ENCODE measurements at places on chromosomes 1 and 21.

- no peak for DNase-seq
- H3K36me3 ChIP-seq, result peaks cover 10% of the 10 kb centered on the region
- H3K4me1 ChIP-seq, result no peaks in the 10 kb centered on the region
- no peak overlapping the region for H3K4me3 ChIP-seq
These were observed 161.6 kb upstream of the KCNJ15 start for GRCh38 chr21:38095220-38095619.

DNA sequence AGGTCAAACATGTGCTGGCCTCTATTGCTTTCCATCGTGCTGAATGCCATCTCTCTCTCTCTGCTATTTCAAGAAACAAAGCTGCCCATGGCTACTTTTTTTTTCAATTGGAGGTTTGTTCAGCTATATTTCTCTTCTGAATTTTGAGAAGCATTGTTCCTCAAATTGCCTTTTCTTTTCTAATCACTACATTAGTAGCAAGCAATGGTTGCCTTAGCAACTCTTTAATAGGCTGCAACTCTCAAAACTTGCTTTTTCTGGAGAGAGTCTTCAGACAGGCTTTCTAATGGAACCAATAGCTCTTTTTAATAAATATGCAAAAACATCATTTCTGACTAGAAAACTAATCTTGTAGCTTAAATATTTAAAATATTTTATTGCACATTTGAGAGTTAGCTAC is 439.0 kb downstream of the LRRIQ3 start:
- no peaks in the 10 kb centered on the region for H3K27me3 ChIP-seq
- H3K4me3 ChIP-seq, result no peak overlapping the region
- H3K27ac ChIP-seq, result no peak overlapping the region
- H3K36me3 ChIP-seq, result no peaks in the 10 kb centered on the region
- no peak for DNase-seq

GRCh38 chr1:20302108-20302471 is 11.4 kb downstream of the VWA5B1 start:
- no peaks in the 10 kb centered on the region for H3K4me1 ChIP-seq
- no peak overlapping the region for H3K27ac ChIP-seq
- no peak overlapping the region for H3K4me3 ChIP-seq
- no peaks in the 10 kb centered on the region for H3K27me3 ChIP-seq
- H3K36me3 ChIP-seq, result no peaks in the 10 kb centered on the region

DNA sequence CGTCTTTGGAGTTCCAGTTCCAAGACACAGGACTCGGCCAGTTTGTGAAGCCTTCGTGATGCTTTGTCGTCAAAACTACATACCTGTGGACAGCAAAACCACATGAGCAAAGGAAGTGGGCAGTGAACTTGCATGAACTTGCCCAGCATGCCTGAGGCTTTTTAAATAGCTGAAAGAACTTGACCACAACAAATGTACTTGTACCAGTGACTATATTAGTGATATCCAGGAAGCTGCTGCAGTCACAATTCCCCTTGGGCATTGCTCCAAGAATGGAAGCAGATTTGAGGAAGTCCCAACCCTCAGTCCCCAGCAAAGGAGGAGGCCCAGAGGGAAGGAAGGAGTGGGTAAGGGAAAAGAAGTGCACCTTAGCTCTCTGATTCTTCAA is 2.6 kb downstream of the FUCA1 start:
- no peak overlapping the region for H3K4me3 ChIP-seq
- H3K36me3 ChIP-seq, result no peaks in the 10 kb centered on the region
- H3K27me3 ChIP-seq, result peaks cover 3% of the 10 kb centered on the region
- no peaks in the 10 kb centered on the region for H3K4me1 ChIP-seq
- DNase-seq, result no peak

DNA sequence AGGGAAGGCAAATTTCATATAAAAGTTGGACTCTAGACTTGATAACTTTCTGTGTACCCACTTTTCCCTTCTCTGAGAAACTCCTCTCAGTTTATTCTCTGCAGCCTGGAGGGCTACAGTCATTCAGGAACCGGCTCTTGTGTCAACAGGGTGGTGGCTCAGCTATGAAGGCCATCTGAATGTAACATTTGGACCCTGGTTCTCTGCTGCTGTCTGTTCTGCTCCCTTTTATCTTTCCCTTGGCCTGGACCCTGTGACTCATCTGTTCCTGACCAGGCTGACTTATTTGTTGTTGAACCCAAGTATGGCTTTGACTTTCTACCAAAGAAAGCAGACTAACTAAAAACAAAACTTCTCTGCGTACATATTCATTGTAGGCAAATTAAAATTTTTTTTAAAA is 75.4 kb downstream of the CENPF start:
- DNase-seq, result no peak
- no peaks in the 10 kb centered on the region for H3K36me3 ChIP-seq
- no peak overlapping the region for H3K4me3 ChIP-seq

DNA sequence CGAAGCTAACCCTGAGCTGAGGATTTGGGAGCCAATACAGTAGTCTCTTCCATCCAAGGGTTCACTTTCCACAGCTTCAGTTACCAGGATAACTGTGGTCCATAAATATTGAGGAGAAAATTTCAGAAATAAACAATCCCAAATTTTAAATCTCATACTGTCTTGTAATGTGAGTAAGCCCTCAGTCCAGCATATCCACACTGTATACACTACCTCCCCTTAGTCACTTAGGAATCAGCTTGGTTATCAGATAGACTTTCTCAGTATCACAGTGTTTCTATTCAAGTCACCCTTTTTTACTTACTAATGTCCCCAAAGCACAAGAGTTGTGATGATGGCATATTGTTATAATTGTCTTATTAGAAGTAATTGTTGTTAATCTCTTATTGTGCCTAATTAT is 102.3 kb upstream of the GNG12 start:
- H3K36me3 ChIP-seq, result no peaks in the 10 kb centered on the region
- no peaks in the 10 kb centered on the region for H3K27me3 ChIP-seq
- no peak overlapping the region for H3K27ac ChIP-seq
- DNase-seq, result no peak
- no peaks in the 10 kb centered on the region for H3K4me1 ChIP-seq

- no peak for DNase-seq
- H3K27me3 ChIP-seq, result no peaks in the 10 kb centered on the region
- no peaks in the 10 kb centered on the region for H3K36me3 ChIP-seq
- H3K27ac ChIP-seq, result no peak overlapping the region
- H3K4me3 ChIP-seq, result no peak overlapping the region
- no peaks in the 10 kb centered on the region for H3K4me1 ChIP-seq
These were observed 122.0 kb downstream of the ETS2 start for GRCh38 chr21:38927776-38928175.

Measured in H9 (cell line).